ENCODE measurements at places on chromosomes 12 and 14. TPM values are rescaled to one million over a fixed set of nuclear protein-coding genes. Genes with fewer than 3 reads are reported as not detected.

The TRHDE gene
- 29.9 TPM for polyA plus RNA-seq

The KRT72 gene
- not detected for polyA plus RNA-seq

The FSCB gene
- not detected for polyA plus RNA-seq

The A2ML1 gene
- 0.10 TPM for polyA plus RNA-seq

The CMA1 gene
- 0.58 TPM for polyA plus RNA-seq

DNA sequence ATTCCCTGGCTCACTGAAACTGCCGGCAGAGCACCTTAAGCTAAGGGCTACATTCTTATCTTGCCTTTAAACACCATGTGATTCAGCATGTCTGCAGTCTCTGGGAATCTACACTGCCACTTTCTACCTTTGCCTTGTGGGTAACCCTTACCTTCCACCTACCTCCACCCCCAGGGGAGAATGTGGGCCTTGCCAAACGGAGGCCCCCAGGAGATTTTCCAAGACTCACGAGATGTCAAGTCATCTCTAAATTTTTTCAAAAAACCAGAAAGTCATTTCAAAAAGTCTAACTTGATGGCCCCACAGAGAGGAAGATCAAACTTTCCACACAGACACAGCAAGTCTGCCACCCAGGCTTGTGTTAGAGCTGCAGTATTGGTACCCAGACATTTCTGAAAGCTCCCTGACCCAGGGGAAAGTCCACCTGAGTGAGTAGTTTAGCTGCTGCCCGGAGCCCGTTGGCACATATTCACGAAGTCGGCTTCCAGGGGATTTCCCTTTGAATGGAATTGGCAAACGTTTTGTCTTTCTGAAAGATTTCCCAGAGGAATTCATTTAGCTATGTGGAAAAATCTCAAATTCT is 4.7 kb upstream of the PSMA6 start:
- DNase-seq, result no peak

- no peak for DNase-seq
These were observed 453 bp upstream of the ESRRB start for GRCh38 chr14:76375484-76375883.

DNA sequence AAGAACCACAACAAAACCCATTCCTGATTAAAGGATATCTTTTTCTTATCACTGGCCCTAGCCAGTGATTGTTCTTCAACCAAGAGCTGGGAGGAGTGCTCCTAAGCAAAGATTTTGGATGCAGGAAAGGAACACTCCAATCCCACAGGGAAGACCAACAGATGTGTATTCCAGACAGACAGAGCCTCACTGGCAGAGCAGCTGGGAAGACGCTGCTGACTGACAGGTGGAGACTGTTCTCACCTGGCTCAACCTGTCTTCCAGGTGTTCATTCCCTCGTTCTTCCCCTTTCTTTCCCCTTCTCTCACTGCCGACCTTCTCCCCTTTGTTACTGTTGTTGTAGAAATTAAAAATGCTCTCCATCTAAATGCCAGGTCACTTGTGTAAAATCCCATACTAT is 89.7 kb upstream of the CCDC198 start:
- DNase-seq, result no peak

- DNase-seq, result no peak
These were observed 30.7 kb upstream of the OVCH1 start for GRCh38 chr12:29528161-29528560.

GRCh38 chr14:56524971-56525677 is 54.5 kb upstream of the TMEM260 start:
- no peak for DNase-seq

- DNase-seq, result no peak
These were observed 35.0 kb downstream of the EPS8 start for GRCh38 chr12:15754233-15754632.

DNA sequence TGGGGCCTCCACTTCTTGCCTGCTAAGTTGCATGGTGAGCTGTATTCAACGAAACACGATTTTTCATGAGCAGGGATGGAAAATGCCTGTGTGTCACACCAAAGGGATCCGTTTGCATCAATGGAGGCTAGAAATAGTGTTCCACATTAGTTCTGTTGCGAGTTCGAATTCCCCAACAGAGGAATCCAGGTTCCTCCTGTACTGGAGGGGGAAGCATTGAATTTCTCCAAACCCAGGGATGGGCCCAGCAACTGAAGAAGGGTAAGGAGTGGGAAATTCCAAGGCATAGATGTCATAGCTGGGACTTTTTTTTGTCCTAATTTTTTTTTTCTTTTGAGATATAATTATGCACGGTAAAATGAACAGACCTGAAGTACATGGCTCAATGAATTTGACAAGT is 336.2 kb downstream of the DPF3 start:
- DNase-seq, result no peak

GRCh38 chr12:40208707-40209446 is 15.9 kb upstream of the LRRK2 start:
- no peak for DNase-seq

GRCh38 chr14:80364274-80364673 is 153.0 kb upstream of the DIO2 start:
- no peak for DNase-seq

DNA sequence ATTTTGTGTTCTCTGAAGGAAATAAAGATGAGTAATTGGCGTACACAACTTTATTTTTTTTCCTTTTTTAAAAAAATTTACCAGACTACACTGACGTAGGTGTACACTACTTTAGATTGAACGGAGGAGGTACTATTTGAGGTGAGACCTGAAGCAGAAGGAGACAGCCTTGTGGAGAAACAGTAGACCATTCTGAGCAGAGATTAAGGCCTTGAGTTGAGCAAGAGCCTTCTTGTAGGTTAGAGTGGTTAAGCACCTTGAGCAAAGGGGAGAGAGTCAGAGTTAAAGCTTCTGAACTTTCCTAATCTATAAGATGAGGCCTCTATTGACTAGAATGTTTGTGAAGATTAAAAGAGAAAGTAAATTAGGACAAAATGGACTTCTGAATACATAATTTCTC is 2.5 kb downstream of the LEMD3 start:
- no peak for DNase-seq

GRCh38 chr12:118537481-118537917 is 161.1 kb downstream of the SUDS3 start:
- no peak for DNase-seq

GRCh38 chr12:40726366-40726765 is 34.1 kb downstream of the CNTN1 start:
- DNase-seq, result no peak

GRCh38 chr14:89625244-89625713 is 208.2 kb upstream of the FOXN3 start:
- no peak for DNase-seq

GRCh38 chr12:59886131-59886733 is 290.4 kb downstream of the SLC16A7 start:
- no peak for DNase-seq

GRCh38 chr14:49687942-49688700 is at the start of gene POLE2:
Gene POLE2 (minus strand): TSS chr14:49688214. CDS start chr14:49688203, 11 bp downstream.
- peak; percentile 70 for DNase-seq

GRCh38 chr14:22982477-22983245 is at the start of gene AJUBA:
Gene AJUBA (minus strand): TSS chr14:22982551. CDS start chr14:22982266, 285 bp downstream.
- DNase-seq, result peak; percentile 91

Measured in left renal pelvis (tissue), 4 donors.